ENCODE measurements at places on chromosomes 13 and 19.

GRCh38 chr13:79171141-79172061 is 234.7 kb downstream of the RBM26 start:
- DNase-seq = no peak

DNA sequence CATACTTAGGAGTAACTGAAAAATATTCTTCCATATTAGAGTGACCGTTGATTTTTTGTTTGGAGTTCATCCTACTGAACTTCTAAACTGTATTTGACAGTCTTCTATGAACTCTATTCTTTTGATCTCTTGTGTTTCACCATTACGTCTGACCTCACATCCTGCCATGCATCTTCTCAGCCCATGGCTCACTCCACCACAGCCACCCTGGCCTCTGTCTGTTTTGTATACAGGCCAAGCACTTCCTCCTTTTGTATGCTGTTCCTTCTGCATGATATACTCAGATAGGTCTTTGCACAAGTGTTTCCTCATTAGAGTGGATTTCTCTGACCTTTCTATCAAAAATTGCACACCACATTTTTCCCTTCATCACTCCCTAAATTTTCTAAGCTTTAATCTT is 119.9 kb downstream of the MAB21L1 start:
- no peak for DNase-seq

- peak; percentile 64 for DNase-seq
Observed at GRCh38 chr19:4186087-4186993, 3.9 kb downstream of the ANKRD24 start.

DNA sequence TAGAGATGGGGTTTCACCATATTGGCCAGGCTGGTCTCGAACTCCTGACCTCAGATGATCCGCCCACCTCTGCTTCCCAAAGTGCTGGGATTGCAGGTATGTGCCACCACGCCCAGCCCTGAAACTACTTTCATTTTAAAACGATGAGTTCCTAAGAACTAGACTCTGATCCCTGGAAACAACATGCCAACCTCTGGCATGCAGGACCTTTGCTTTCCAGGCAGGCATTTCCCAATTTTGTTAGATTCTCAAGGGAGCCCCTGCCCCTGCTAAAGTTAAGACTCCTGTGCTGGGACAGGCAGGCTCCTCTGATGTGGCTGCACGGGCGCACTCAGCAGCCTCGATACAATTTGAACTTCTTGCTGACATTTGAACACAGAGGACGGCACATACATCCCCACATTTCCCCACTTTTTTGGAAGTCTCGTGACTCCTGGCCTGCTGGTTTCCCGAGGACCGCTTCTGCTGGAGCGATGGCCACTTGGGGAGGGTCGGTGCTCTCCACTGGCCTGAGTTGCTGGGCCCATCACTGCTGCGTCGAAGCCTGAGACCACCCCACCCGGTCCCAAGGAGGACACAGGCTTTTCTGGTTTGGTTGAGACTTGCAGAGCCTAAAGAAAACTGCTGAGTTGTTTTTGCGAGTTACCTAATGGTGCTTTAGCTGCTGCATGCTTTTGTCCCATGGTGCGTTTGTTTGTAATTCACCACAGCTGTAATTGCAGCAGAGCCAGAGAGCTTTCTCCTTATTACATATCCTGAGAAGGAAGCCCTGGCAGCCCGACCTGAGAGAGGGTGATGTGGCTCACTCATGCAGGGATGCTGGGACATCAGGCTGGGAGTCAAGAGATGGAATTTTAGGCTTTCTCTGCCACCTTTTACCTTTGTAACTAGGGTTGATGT is 8.2 kb downstream of the ATP11A start:
- DNase-seq = no peak

- no peak for DNase-seq
Observed at GRCh38 chr13:96636001-96636709, 358.1 kb downstream of the OXGR1 start.

DNA sequence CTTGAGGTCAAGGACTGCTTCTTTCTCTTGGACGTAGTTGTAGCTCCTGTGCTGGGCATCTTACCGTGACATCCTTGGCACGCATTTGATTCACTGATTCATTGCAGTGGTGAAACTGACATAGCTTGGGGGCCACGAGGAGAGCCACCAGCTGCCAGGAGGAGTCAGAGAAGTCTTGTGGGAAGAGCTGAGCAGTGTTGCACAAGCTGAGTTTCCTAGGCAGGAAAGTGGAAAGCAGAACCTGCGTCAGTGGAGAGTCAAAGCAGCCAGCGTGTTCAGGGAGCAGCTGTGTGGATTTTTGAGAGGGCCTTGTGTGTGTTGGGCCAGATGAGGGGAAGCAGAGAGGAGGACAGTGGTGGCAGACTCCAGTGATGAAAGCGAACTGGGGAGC is 5.3 kb upstream of the GPR183 start:
- peak; percentile 45 for DNase-seq
